ENCODE measurements at places on chromosomes 2 and 18.
A peak's percentile ranks its signal among the peaks of the same experiment; 100 is the strongest.

GRCh38 chr2:9332136-9332852, 91.0 kb downstream of the ITGB1BP1 start:
- no peak for DNase-seq

- DNase-seq: no peak
These were observed 74.7 kb downstream of the VSNL1 start for GRCh38 chr2:17615147-17615546.

DNA sequence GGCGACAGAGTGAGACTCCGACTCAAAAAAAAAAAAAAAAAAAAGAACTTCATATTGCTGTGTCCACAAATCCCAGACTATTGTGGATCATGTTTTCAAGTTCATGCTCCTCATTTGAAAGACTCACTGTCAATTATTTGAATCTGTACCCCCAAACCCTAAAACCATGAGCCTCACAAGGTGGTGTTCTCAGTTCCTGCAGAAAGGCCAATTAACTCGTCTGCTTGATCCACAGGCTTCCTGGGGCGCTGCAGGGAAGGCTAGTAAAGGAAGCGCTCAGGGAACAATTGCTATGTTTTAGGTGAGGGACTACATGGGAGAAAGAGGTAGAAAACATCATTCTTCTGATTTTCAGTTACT, 396.8 kb upstream of the NETO1 start:
- no peak for DNase-seq

DNA sequence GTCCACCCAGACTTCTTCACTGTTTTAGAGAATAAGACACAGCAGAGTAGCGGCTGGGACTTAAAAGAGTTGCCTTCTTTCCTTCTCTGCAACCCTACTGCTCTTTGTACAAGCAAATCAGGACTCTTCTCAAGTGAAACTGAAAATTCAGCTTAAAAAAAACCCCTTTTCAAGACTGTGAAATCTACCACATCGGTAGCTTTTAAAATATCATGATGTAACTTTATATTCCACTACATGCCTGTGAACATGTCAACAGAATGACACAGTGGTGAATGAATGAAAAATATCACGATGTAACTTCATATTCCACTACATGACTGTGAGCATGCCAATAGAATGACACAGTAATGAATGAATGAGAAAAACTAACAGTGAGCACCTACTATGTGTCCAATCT, 53.4 kb downstream of the TCF4 start:
- no peak for DNase-seq

DNA sequence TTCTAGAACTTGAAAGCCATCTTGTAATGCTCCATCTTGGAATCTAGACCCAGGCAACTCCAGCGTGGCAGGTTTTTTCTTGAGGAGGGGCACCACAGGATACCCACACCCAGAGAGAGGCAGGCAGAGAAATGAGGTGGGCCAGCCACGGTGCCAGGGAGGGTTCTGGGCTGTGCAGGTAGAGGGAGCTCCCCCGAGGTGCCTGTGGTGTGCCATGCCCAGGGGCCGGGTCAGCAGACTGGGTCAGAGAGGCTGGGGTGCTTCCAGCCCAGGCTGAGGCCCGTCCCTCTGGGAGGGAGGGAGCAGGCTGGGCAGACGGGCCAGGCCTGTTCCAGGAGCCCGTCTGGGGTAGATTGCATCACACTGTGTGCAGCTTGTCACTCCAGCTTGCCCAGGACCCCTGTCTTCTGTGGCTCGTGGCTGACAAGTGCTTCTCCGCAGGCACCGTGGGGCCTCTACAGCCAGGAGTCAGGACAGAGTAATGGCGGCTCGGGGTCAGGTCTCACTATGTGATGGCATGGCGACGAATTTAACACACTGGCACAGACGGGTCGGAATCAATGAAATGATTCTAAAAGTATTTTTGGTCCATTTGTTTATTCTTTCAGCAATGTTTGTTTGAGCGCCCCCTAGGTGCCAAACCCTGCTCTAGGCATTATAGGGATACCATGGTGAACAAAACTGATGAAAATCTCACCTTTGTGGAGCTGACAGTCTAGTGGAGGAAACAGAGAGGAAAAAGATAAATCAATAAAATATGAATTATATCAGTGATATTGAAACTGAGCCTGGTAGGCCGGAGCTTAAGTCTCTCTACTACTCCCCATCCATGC, 144.0 kb downstream of the ACOXL start:
- no peak for DNase-seq

DNA sequence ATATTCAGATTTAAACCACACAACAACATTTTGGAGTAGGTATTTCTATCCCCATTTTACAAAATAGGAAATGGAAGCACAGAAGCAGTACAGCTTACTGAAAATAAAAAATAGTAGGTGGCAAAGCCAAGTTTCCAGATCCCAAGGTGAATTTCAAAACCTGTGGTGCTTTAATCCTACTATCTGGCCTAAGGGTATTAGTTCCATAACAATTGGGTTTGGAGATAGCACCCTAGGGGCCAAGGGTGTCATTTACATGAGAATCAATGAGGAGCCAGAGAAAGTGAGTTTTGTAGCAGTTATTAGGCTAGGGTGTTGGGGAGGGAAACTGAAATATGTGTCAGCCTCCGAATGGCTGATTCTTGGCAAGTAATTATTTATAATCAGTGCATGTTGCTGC, 24.9 kb downstream of the OSBPL6 start:
- DNase-seq: no peak

- DNase-seq: no peak
These were observed 38.9 kb downstream of the PIEZO2 start for GRCh38 chr18:11110509-11110908.

DNA sequence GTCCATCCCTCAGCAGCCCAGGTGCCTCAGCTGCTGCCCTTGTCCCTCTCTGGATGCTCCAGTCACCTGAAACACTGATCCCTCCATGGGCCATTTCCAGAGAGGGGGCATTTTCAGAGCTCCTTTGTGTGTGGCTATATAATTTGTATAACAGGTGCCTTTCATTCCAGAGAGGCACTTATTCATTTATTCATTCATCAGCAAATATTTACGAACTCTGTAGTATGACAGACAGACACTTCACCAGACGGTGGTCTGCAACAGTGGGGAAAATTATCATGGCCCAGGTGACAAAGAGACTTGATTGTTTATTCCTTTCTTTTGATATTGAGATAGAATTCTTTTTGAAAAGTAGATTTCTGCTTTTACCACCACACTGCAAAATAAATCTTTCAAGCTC, 361.7 kb downstream of the TMEM182 start:
- DNase-seq: no peak

DNA sequence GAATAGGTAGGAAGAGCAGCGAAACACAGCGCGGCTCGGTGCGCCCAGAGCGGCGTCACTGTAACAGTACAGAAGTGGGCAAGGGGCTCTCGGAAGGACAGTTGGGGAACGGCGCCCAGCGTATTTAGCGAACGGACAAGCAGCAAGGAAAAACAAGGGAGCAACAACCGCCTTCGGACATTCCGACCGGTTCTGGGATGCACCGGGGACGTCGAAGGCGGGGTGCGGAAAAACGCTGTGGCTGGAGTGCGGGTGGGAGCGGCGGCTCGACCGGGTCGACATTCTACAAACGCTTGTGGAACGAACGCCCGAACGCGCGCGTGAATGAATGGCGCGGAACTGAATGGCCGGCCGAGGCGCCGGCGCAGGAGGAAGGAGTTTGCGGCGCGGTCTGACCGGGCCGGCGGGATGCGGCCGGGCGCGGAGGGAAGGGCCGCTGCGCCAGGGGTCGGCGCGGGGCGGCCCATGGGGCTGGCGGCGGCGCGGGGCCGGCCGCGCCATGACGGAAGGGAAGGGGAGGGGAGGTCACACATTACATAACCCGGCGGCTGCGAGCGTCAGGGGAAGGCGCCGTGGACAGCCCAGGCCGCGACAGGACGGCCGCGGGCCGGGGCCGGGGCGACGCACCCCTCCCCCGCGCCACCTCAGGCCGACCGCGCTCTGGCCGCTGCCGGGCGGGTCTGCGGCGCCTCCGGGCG, 605 bp downstream of the REV1 start:
- DNase-seq: peak; percentile 47
